ENCODE measurements at places on chromosomes 7 and 10.

DNA sequence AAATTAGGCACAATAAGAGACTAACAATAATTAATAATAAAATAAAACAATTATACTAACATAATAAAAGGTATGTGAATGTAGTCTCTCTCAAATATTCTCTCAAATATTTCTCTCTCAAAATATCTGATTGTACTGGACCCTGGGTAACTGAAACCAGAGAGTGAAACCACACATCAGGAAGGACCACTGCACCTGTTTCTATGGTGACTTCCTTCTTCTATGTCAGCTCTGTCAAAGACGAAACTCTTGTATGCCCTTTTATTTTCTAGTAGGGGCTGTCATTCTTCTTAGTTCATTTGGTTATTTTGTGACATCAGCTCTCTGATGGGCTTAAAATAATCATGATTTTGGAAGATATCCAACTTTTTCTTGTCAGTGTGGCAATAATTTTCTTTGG is 428.0 kb upstream of the TPK1 start:
- DNase-seq: no peak

- DNase-seq: no peak
Observed at GRCh38 chr10:125008689-125009638, 67.0 kb downstream of the ZRANB1 start.

GRCh38 chr7:110448918-110449317 is 642.0 kb upstream of the LRRN3 start:
- DNase-seq: no peak

- no peak for DNase-seq
Observed at GRCh38 chr10:43622038-43622437, 15.8 kb downstream of the ZNF485 start.

DNA sequence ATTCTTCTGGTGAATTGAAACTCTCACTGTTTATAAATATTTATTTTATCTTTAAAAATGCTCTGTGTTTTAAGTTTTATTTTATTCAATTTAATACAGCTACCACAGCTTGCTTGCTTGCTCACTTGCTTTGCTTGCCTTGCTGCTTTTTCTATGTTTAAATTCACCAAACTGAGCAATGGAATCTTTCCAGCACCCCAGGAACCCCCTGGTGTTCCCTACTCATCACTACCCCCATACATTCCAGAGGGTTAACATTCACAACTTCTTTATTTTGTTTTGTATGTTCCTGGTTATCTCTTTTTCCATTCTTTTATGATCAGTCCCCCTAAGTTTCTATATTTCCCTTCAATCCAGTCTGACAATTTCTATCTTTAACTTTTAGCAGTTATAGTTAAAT is 166.5 kb upstream of the COL1A2 start:
- DNase-seq: no peak

DNA sequence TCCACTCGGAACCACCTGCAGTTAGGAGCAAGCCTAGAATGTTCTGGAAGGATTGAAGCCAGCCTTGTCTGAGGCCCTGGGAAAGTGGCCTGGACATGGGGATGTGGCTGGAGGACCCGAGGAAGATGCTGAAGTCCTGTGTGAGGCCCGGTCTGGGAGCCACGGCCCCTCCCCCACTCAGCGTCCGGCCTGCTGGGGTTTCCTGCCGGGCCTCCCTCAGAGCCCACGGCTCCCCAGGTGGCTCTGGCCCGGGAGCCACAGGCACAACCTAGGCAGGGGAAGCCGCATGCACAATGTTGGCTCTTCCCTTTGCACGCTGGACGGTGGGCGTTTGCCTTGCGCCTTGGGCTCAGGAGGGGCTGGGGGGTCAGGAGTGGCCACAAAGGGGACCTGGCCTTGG is 39.0 kb downstream of the UNCX start:
- DNase-seq: no peak

- no peak for DNase-seq
Observed at GRCh38 chr10:35089611-35090161, 455 bp downstream of the CUL2 start.

DNA sequence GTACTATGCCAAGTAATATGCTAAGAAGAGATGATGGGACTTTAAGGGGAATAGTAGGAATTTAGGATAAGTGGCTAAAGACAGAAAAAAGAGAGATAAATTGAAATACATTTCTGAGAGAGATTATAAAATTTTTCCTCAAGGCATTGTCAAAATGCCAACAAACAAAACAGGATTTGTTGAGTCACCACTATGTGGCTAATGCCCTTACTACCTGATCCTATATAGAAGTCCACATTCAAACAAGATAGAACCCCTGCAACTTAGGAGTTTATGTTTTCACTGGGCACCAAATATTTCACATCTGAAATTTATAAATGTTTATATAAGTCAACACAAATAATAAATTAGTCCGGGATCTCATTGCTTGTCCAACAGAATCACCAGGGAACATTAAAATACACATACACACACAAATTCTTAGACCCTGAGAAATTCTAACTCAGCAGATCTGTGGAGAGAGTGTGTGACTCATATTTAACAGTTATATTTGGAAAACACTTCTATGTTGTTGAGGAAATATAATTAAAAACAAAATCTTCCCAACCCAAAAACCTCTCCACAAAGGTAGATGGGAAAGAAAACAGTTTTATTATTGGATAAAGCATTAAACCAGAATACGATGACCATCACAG is 154.3 kb downstream of the PPP1R3A start:
- DNase-seq: no peak

DNA sequence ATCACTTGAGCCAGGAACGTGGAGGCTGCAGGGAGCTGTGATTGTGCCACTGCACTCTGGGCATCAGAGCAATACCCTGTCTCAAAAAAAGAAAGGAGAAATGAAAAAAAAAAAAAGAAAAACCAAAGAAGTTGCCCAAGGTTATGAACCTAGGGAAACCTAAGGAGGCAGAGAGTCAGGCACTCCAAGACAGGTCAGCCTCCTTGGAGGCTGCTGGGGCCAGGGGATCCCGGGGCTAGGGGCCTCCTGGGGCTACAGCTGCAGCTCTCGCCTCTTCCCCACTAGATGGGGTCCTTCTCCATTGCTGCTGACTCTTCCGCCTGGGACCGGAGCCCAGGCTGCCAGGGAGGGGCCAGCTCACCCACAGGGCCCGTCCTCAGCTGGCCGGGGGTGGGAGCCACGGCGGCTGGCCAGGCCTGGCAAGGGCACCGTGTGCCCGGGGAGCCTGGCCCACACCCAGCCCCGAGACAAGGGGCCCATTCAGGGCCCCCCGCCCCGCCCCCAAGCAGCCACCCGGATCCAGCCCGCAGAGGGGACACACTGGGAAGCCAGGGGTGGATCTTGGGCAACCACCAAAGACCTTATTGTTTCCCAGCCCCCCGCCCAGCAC is 1.7 kb upstream of the SPACDR start:
- DNase-seq: no peak

GRCh38 chr7:44618753-44619152 is 12.3 kb downstream of the OGDH start:
- DNase-seq: no peak

DNA sequence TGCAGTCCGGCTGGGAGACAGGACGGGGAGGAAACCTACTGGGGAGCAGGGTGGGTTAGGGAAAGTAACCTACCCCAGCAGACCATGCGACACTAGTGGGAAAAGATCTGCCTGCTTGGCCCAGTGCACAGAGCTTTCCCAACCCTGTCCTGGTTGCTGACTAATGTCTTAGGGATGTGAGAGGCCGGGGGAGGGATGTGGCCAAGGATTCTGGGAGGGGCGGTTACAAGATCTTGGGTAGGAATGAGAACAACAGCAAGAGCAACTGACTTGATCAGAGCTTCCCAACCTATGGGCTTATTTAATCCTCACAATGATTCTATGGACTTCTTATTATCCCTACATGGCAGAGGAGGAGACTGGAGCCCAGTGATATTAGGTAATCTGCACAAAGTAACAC is 24.0 kb upstream of the EIF5AL1 start:
- no peak for DNase-seq

- DNase-seq: no peak
Observed at GRCh38 chr7:43878867-43879266, 9.6 kb upstream of the MRPS24 start.

DNA sequence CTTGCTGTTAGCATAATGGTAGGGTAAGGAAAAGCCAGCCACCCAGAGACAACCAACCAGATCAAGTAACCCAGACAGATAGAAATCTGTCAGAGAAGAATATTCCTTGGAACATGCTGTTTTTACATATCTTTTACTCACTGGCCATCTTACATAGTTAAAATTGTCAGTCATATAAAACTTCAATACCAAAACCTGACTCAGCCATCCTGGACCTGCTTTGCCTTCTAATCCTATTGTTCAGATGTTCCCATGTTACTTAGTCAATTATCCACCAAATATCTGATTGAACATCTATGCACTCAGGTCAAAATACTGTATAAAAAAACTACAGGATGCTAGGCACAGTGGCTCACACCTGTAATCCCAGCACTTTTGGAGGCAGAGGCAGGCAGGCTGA is 466.5 kb upstream of the NRP1 start:
- no peak for DNase-seq

DNA sequence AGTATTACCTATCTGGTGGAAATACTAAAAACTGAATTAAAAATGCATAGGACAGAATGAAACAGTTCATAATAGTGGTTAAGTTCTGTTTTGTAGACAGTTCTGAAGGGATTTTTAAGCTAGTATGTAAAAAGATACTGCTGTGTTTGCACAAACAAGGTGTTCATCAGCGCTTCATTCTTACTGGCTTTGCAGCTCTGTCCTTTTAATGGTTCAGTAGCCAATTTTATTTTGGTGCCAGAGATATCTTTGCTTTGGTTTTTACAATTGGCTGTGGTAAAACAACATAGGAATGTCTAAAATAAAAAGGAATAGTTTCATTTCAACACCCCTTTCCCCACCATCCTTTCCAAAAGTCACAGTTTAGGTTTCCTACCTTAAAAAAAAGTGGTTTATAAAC is 33.0 kb downstream of the STAM start:
- no peak for DNase-seq

DNA sequence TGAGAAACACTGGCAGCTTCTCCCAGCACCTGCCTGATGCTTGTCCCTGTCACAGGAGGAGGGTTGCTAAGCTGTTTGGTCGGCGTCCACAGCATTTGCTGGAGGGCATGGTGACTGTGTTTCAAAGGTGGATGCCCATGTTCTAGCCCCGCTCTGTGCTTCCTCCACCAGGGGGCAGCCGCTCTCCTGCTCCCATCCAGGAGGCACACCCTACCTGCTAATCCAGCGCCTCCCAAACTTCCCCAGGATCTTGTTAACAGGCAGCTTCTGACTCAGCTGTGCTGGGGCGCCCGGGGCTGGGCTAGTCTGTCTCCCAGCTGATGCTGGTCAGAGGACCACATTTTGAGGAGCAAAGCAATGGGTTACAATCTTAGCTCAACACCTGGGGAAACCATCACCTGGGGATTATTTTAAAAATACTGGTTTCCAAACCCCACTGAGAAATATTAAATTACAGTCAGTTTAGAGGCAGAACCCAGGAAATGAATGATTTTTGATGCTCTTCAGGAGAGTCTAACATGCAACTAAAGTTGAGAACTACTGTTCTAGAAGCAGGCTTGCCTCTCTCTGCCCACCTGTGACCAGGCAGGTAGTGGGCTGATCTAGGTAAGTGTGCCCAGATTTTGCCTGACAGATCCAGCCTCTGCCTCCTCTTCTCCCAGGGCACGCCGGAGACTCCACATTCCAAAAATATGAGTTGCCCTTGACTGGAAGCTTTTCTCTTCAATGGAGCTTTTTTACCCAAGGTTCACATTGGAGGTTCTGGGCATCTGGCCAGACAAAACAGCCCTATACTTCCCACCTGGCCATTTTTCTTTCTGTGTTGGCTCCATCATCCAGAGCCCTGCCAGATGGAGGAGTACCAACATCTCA is 92.7 kb upstream of the GPR26 start:
- DNase-seq: peak; percentile 23

- DNase-seq: no peak
Observed at GRCh38 chr10:24209432-24209771, 464 bp downstream of the KIAA1217 start.

GRCh38 chr7:151673216-151673615 is 153.5 kb upstream of the RHEB start:
- no peak for DNase-seq

- peak; percentile 46 for DNase-seq
Observed at GRCh38 chr10:92573091-92573797, 649 bp downstream of the IDE start.

- DNase-seq: peak; percentile 69
Observed at GRCh38 chr7:151008143-151008510, 16.2 kb downstream of the ATG9B start.

DNA sequence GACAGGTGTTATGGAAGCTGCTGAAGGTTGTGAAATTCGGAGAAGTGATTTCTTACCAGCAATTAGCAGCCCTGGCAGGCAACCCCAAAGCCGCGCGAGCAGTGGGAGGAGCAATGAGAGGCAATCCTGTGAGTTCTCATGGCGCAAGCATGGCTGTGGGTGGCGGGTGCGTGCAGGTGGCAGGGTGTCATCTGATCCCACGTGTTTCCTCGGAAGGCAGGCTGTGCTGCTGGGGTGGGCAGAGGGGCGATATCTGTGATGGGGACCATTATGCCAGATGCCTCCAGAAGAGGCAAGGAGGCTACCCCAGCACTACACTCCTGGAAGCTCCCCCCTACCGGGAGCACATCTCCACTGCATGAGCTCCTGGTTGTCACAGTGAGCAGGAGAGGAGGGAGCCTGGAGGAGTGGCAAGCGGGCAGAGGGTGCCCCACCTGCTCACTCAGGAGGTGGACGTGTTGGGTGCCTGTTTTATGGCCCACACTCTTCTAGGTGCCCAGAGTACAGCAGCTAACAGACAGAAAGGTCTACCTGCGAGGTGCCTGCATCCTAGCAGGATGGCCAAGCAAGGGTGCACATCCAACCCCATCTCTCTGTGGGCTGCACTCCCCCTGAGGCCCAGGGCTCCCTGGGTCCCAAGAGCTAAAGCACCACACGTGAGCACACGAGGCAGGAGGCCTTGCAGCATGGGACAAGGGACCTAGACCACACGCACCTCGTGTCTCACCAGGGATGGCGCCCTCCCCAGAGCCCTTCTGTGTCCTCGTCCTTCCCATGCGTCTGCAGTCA is 204.7 kb downstream of the EBF3 start:
- DNase-seq: no peak

DNA sequence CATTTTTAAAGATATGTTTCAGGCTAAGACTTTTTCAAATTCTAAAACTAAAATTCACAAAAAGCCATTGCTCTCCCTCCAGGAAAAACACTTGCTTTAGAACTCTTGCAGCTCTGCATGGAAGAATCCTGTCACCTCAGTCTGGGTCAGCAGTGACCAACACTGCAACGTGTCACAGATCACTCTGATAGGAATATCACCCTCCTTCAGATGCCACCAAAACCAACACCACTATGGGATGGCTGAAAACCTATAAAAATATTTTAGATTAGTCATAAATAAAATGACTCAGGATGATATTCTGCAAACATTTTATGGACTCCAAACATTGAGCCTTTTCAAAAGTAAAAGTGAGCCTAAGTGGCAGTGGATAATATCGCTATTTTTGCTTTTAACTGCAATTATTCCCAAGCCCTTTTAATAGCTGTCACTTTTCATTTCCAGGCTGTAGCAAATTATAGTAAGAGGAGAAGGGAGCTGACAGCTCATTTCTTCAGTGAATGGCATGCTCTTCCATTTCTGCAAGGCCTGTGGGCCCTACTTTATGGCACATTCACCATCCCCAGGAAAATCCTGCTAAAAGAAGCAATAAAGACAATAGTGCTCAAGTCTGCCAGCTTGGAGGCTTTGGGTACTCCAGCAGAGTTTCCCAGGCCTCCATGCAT is 21.3 kb downstream of the ELMO1 start:
- DNase-seq: no peak

Data from CD4-positive, alpha-beta T cell treated with Interleukin-4 for 1 hour (primary cell).